T1000 (cell line): ENCODE measurements at places on chromosomes 5 and 9.

DNA sequence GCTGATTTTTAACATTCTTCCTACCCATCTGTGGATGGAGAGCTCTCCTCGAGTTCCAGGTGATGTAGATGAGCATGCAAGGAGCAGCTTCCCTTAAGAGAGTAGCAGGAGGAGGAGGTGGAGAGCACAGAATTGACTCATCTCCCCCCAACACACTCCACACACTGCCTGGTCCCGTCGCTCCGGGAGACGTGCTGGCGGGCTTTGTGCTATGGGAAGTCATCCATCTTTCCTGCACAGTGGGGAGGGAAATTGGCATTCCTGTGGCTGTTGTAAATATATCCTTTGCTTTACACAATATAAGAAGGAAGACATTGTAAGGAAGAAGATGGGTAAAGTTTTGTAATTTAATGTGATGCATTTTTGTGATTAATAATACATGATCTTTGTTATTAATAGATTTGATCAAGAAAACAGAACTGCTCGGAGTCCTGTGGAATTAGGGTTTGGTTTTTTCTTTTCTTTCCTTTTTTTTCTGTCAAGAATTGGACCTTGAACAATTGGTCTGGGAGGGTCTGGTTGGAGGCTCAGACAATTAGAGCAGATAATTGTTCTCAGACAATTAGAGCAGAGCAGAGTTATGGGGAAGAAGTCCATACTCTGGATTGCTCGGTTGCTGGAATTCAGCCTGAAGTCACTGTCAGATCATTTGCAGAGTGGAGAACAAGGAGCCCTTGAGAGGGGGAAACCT is 297.8 kb downstream of the GADD45G start:
- DNase-seq = no peak

DNA sequence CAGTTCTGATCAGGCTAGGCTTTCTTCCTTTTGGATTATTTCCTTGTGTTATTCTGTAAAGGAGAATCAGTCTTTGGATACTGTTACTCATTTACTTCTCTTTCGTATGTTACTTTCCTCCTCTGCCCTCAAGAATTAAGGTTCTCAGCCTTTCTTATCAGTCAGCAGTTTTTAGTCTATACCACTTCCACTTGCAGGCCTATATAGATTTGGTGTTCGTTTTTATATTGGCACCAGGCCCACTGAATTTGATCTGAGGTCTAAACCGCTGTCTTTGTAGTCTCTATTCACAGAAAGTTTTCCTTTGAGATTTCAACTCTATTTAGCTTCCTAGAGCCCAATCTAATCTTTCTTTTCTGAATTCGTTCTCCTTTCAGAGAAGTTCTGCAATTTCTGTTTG is 62.8 kb downstream of the ERBIN start:
- no peak for DNase-seq

DNA sequence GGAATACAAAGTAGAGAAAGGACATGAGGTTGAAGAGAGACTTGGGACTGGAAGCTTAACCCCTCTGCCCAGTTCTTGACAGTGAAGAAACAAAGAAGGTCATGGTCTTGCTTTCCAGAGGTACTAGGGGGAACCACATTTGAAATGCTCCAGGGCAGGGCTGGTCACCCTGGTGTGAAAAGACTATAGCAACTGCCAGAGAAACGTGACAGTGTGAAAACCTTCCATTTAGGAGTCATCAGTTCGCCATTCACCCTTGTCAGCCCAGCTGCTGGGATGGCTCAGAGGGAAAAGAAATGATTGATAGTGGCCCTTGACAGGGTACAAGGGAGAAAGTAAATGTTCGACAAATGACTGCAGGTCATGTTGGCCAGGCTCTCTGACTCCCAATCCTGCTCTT is 56.7 kb downstream of the MAT2B start:
- no peak for DNase-seq

DNA sequence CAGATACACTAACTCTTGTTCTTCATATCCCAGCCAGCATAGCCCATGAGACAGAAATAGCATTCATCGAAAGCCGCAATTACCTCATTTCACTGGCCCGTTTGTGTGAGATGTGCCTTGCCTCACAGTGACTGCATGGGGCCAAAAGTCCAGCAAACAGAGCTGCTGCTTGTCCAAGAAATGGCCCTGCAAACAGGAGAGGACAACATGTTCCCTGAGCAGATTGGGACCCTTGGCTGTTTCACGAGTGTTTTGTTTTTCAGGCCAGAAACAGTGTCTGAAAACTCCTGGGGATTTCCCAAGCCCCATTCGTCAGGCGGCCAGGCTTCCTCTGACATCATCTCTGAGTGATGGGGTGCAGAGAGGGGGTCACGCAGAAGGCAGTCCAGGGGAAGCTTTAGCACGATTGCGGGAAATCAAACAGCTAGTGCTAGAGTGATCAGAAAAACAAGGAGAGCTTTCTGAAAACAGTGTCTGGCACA is 503.6 kb upstream of the PAPPA start:
- peak; percentile 19 for DNase-seq

GRCh38 chr9:127805620-127806019 is 2.9 kb downstream of the FPGS start:
- DNase-seq = no peak

DNA sequence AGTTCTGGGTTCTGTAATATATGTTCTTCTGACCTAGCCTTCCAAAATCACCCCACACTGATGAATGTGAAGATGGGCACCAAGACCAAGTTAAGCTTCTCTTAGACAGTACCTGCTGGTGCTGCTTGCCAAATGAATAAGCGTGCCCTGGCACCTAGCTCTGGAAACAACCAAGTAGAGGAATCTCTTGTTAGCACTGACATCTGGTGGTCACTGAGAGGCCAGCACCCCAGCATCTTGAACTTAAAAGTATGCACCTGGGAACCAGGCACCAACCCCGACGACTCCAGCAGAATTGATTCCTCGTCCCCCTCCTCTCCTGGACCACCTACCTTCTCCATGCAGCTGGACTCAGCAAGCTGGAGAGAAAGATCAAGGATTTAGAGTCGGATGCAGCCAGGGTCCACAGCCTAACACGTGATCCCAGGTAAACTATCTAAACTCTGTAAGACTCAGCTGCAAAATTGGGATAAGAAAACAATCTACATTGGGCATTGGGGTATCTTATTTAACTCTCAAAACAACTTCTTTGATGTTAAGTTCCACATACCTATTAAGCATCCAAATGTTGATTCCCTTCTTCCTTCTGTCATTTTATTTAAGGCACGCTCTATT is 89.8 kb downstream of the SLC1A3 start:
- peak; percentile 41 for DNase-seq

GRCh38 chr5:170439944-170440269 is 50.7 kb upstream of the KCNMB1 start:
- no peak for DNase-seq

GRCh38 chr9:8683496-8683895 is 883.9 kb upstream of the DMAC1 start:
- DNase-seq = no peak

- DNase-seq = no peak
Measured at GRCh38 chr5:177367323-177367848, 9.7 kb downstream of the RGS14 start.

DNA sequence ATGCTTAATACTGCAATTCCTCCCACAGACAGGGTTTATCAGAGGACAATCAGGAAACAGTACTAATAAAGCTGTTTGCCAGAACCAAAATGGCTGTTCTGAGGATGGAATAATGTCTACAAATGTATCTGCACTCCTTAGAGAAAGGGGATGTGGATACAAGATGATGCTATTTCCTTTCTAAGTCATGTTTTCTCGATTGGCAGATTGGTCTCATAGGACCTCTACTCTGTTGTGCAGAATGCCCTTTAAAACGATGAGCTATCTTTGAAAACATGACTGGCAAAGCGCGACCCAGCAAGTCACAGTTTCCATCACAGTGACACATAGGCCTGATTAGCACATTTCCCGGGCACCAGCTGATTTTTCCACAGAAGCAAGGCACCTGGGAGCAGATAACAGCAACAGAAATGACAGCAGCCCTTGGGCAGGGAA is 54.0 kb downstream of the AOPEP start:
- no peak for DNase-seq

- no peak for DNase-seq
Measured at GRCh38 chr9:84285381-84285780, 55.2 kb downstream of the SLC28A3 start.

GRCh38 chr5:9351546-9351945 is 194.3 kb downstream of the SEMA5A start:
- no peak for DNase-seq

DNA sequence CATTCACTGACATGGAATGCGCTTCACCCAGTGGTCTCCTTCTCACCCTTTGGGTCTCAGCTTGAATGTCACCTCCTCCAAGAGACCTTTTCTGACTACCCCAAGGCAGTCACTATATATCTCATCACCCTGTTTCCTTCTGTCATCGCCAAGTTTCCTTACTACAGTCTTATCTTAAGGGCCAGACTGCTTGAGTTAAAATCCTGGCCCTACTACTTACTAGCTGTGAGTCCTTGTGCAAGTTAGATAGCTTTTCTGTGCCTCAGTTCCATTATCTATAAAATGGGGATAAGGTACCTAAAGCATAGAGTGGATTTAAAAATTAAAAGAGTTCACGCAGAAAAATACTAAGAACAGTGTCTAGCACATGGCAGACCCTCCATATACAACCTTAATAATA is 132.4 kb downstream of the GABBR2 start:
- no peak for DNase-seq

DNA sequence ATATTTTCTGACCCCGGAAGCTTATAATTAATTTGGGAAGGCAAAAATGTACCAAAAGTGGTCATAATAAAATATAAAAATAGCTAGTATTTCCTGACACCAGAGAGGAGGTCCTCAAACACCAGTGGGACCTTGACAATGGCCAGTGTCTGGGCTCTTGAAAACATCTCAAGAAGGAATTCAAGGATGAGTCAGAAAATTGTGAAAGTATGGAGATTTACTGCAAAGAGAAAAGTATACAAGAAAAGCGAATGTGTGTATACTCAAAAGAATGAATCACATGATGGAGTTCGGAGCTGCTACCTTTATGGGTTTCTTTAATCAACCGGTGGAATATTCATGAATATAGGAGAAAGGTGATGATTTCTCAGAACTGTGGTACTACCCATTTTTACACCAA is 1709.0 kb upstream of the WWC1 start:
- no peak for DNase-seq
